HCT116 (cell line): ENCODE measurements at places on chromosomes 11 and 22. TPM values are rescaled to one million over a fixed set of nuclear protein-coding genes. Genes with fewer than 3 reads are reported as not detected.

RBMXL2 gene
- 0.12 TPM for total RNA-seq

DNA sequence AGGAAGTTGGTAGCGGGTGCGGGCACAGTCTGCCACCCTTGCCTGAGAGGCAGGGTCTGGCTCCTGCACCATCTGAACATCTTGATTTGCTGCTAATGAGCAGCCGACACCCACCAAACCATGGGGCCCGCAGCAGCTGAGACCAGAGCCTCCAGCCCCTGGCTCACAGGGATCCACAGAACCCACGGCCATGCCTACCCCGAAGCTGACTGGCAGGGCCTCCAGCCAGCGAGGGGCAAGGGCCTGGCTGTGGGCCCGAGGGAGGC is 171.5 kb upstream of the NTM start:
- DNase-seq = no peak

DNA sequence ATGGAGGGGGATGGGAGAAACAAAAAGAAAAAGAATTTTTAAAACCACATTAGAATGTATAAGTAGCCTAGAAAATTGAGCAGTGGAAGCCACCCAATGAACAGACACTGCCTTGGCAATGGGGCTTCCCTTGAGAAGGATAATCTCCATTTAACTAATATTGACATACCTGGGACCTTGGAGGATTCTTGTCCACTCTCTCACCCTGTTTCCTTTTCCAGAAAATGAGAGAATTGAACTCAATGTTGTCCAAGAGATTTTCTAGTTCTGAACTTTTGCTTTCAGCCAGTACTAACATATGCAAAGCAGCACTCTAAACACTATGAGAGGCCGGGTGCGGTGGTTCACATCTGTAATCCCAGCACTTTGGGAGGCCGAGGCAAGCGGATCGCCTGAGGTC is 524 bp downstream of the MS4A8 start:
- DNase-seq = no peak

GRCh38 chr22:49212466-49212865 is 615.2 kb downstream of the BRD1 start:
- DNase-seq = no peak

ROM1 gene
- total RNA-seq = 2.7 TPM

PANX2 gene
- 8.0 TPM for total RNA-seq

GRCh38 chr22:45534339-45535192 is 31.9 kb downstream of the FBLN1 start:
- no peak for DNase-seq

DNA sequence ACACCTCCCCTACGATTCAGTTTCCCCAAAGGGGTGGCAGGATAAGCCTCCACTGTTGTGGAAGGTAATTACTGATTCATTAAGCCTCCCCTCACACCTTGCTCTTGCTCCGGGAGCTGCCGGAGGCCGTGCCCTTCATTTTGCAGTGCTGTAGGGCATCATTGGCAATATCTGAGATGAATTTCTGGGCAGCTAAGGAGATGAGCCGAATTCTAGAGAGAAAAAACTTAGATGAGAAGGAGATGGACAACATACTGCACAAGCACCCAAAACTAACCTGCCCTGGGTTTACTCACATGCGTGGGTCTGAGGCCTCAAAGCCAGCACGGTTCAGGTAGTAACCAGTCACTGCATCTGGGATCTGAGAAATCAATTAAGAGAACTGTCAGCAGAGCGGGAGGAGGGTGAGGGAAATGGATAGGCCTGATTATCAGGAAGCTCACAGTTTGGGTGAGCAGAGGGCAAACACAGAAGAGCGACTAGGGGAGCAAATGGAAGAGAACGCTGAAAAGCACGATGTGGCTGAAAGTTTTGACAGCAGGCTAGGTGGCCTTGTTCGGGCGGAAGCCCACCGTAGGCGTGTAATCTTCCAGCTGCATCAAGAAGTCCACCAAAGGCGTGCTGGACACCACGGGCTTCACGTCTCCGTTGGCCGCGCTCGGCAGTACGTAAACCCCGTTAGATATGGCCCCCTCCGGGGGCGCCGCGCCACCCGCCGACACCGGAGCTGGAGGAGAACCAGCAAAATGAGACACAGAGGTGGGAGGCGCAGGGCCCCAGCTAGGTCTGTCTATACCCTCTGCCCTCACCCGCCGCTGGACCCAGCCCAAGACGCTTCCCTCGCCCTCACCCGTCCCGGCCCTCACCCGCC is 689 bp downstream of the TAF10 start:
- no peak for DNase-seq

- DNase-seq = no peak
Measured at GRCh38 chr11:70696076-70696475, 297.7 kb downstream of the CTTN start.
